Amygdala (tissue), 56 donors: ENCODE measurements at places on chromosomes 7 and 10.
A peak's percentile ranks its signal among the peaks of the same experiment; 100 is the strongest.

GRCh38 chr10:117543225-117544003 is 868 bp downstream of the EMX2 start:
- DNase-seq = no peak

DNA sequence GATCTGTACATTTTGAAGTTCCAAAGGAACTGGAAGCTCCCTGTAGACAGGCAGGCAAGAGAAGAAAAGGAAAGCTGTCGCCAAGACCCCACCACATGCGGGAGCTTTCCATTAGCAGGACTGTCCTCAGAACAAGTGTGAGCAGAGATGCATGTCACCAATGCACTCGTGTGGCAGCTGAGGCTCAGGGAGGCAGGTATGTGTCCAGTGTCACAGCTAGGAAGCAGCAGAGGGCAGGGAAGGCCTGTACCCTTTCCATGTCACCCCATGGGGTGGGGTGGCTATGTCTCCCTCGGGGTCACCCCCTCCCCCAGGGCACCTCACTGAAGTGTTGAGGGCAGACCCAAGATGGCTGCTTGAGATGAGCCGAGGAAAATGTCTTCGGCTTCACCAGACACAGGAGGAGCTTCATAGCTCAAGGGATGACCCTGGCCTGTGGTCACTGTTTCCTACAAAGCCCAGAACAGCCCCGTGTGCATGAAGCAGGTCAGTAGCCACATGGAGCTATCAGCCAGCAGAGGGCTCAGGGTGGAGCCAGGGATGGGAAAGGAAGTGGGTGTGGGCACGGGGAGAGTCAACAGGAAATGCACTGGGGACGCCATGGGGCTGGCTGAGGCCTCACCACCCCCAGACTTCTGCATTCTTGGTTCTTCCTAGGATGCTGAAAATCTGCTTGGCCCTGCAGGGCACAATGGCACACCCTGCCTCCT is 96.6 kb downstream of the FAM53B start:
- DNase-seq = no peak

DNA sequence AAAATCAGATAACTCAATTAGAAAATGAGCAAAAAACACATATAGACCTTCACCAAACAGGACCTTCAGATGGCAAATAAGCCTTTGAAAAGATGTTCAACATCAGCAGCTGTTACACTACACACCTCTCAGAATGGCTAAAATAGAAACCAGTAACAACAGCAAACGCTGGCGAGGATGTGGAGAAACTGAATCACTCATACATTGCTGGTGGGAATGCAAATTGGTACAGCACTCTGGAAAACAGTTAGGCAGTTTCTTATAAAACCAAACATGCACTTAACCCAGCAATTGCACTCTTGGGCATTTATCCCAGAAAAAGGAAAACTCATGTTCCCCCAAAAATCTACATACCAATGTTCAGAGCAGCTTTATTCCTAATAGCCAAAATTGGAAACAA is 37.7 kb upstream of the SMARCD3 start:
- DNase-seq = no peak

- no peak for DNase-seq
Observed at GRCh38 chr7:92973293-92973731, 136.9 kb upstream of the CDK6 start.

DNA sequence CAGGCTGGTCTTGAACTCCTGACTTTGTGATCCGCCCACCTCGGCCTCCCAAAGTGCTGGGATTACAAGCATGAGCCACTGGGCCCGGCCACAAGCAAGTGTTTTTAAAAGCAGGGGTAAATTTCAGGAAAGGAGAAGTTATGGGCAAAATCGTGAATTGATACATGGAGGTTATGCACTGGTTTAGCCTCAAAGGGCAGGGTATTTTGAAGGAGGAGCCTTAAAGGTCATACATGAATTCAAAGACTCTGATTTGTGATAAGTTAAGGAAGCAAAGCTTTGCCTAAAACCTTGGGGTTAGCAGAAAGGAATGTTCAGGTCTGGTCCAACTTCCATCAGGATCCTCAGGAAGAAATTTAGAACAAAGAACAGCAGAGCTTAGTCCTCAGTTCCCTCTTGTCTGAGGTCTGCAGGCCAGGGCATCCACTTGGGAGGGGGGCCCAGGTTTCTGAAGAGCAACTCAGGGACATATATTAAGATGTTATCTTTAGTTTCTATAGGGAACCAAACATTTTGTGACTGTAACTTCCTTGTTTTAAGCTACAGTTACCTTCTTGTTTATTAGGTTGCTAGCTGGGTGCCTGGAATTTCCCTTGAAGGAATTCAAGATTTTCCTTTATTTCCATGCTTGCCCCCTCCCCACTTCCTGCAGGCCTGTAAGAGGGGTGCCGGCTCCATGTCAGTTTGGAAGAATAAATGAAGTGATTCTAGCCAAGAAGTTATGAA is 2.8 kb upstream of the REPIN1 start:
- no peak for DNase-seq

- DNase-seq = no peak
Observed at GRCh38 chr7:33869176-33869575, 36.2 kb upstream of the BMPER start.

GRCh38 chr10:44051091-44051490 is 333.8 kb downstream of the CXCL12 start:
- DNase-seq = no peak

- DNase-seq = peak; percentile 18
Observed at GRCh38 chr10:97718178-97718577, 4.6 kb downstream of the MARVELD1 start.

DNA sequence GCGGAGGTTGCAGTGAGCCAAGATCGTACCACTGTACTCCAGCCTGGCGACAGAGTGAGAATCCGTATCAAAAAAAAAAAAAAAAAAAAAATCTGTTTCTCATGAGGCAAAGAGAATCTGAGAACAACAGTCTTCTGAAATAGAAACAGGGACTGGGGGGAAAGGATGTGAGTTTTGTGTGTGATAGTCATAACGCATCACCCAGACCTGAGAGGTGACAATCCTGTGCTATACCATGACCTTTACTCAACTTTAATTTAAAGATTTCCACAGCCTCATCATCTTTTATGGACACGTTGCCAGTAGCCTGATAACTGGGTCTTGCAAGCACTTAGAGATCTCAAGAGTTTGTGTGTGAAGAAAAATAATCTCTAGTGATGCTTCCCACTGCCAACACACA is 2.3 kb downstream of the ATXN7L1 start:
- DNase-seq = no peak

- no peak for DNase-seq
Observed at GRCh38 chr10:71526653-71527052, 129.9 kb downstream of the CDH23 start.

DNA sequence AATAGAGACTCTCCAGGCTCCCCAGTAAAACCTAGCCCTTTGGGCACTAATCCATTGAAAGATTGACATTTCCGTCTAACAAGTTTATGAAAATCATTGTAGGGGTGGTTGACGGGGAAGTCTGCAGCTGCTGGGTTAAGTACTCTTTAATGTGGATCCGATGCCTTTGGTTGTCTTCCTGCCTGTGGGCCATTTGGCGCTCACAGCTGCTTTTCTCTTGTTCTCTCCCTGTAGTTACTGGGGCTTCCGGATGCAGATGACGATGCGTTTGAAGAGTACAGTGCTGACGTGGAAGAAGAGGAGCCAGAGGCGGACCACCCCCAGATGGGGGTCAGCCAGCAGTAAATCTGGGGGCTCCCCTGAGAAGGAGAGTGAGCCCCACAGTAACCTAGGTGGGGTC is 22.4 kb downstream of the MTURN start:
- no peak for DNase-seq

DNA sequence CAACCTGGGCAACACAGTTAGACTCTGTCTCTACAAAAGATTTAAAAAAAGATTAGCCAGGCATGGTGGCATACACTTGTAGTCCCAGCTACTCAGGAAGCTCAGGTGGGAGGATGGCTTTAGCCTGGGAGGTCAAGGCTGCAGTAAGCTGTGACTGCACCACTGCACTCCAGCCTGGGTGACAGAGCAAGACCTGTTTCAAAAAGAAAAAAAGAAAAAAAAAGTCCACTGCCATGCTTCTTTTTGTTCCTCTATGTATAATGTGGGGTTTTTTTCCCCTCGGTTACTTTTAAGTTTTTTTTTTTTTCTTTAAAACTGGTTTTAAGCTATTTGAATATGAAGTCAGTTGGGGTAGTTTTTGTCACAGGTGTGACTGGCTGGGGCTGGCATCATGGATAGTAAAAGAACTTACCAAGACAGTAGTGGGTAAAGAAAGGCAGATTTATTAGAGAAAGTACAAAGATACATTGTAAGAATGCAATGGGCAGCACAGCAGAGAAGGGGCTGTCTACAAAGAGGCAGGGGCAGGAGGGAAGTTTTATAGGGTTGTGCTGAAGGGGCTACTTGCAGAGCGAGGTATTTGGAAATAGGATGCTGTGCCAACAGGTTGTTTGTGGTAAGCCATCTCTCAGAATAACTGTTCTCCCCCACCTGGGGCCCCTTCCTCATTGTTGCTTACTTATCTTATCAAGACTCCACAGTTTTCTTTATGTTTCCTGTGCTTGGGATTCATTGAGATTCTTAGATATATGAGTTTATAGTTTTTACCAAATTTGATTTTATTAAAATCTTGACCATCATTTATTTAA is 177.3 kb downstream of the PHTF2 start:
- no peak for DNase-seq

DNA sequence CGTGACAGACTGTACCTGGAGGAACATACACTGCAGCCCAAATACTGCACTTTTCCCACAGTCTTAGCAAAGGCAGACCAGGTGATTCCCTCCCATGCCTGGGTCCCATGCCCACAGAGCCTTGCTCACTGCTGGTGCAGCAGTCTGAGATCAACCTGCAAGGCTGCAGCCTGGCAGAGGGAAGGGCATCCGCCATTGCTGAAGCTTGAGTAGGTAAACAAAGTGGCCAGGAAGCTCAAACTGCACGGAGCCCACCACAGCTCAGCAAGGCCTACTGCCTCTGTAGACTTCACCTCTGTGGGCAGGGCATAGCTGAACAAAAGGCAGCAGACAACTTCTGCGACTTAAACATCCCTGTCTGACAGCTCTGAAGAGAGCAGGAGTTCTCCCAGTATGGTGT is 597.8 kb upstream of the MBL2 start:
- no peak for DNase-seq

GRCh38 chr10:116151076-116151475 is 121.9 kb downstream of the GFRA1 start:
- DNase-seq = no peak

GRCh38 chr7:113775804-113776203 is 143.0 kb downstream of the PPP1R3A start:
- no peak for DNase-seq

- no peak for DNase-seq
Observed at GRCh38 chr10:101545898-101546297, 42.2 kb downstream of the POLL start.

DNA sequence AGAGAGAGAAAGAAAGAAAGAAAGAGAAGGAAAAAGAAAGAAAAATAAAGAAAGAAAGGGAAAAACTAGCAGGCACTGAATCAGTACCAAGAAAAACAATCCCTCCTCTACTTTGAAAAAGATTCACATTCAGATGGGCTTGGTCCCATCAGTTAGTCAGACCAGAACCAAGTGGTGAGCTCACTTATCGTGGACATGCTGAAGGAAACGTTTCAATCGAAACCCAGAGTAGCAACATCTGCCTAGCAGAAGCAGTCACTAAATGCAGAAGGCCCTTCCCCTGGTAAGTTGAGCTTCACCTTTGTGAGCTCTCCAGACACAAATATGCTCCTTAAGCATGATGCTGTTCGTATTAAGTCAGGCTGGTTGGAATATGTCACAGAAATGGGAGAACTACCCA is 167.7 kb downstream of the TRIL start:
- no peak for DNase-seq

- no peak for DNase-seq
Observed at GRCh38 chr10:89470628-89471027, 56.3 kb downstream of the IFIT5 start.

- no peak for DNase-seq
Observed at GRCh38 chr10:83538047-83538446, 601.3 kb upstream of the GHITM start.

DNA sequence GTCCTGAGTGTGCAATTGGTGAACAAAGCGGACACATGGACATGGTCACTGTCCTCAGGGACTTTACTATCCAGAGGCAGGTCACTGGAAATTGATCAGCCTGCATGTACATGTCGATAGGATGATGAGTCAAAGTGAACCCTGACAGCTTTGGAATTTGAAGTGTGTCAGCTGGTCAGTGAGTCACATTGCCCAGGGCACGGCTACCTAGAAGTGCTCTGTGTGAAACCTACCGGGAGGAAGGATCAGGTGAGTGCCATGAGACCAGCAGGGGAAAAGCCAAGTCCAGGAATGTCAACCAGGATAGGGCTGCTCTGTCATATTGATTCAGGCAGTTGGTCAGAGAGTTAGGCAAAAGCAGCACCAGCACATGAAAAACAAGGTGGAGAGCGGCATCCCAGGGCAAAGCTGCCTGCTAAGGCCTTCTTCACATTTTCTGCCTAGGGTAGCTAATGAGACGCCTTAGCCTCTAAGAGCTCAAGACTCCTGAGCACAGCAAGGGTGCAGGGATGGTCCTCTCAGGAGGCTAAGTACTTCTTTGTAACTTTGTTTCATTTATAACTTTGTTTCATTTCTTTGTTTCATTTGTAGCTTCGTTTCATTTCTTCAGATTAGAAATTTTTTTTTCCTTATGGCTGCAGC is 19.4 kb upstream of the PDCD4 start:
- no peak for DNase-seq

DNA sequence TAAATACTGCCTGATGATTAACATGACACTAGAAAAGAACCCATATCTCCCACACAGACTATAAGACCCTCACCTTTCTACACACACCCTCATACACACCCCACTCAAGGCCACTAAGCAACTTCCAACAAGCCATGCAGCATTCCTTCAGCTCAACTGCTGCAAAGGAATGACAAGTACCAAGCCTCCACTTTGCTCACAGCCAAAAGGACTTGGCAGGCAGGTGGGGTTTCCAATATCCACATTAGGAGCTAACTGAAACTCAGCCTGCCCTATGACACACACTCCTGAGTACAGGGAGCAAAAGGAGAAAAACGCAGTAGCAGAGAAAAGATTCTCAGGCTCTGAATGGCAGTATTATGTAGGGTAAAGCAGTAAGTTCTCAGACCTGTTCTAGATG is 13.4 kb downstream of the USP54 start:
- no peak for DNase-seq

GRCh38 chr10:109701633-109702215 is 221.6 kb downstream of the XPNPEP1 start:
- no peak for DNase-seq

DNA sequence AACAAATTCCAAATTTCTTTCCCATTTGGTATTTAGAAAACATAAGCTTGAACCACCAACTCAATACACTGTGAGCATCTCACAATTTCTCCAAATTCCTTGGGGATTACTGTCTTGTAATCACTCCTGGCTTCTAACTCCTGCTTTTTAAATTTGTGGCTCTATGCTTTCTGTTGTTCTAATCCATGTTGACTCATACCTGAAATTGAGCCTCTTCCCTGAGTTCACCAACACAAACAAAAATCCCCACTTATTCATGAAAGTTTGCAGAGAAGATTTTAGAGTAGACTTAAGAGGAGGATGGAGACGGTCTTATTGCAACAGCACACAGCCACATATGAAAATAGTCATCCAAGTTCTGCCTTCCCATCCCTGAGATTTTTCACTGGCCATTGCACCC is 252.5 kb downstream of the PTEN start:
- no peak for DNase-seq
